ENCODE measurements at places on chromosomes 5 and 9.

GRCh38 chr5:166898166-166898565, 1393.3 kb upstream of the WWC1 start:
- DNase-seq = no peak

- DNase-seq = no peak
These were observed 56.2 kb downstream of the UBE2QL1 start for GRCh38 chr5:6504677-6505415.

DNA sequence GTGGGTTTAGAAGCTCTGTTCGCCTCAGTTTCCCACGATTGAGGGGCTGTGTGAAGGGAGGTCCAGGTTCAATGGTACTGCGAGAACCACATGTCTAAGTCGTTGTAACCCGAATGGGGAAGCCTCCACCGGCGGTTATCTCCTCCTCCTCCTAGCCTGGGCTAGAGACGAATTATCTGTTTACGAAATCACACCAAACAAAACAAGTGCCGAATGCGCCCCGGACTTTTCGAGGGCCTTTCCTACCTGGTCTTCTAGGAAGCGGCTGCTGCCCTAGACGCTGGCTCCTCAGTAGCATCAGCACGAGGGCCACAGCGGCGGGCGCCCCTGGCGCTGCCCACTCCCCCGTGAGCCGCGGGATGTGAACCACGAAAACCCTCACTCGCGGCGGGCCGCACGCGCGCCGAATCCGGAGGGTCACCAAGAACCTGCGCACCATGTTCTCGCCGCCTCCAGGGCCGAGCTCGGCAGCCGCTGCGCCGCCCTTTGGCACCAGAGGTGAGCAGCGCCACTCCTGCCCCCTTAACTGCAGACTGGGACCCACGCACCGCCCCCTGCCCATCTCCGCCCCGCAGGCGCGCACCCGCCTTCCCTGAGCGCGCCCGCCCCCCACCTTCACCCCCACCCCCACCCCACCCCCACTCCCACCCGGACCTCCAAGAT, at the start of gene CDKN2A:
Gene CDKN2A (minus strand): TSS at position 500 of the 663 bp plus-strand sequence.
- no peak for DNase-seq

DNA sequence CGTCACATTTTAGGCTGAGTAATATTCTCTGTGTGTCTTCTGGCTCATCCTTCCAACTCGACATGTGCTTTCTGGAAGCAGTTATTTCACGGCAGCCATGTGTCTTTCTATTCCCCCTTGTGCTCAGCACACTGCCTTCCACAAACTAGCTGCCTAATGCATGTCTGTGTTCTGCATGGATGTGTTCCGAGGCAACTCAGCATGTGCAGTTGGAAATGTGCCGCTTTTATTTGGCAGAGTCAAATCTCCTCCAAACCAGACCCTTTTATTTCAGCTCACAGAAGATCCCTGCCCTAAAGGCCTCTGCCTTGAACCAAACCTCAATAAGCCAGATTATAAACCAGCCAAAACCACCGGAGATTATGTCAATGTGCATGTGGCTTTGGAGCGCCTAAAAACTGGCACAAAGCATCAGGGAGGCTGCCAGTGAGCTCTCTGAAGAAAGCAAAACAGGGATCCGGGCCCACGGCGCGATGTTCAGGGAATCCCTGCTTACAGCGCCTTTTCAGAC, 360.2 kb downstream of the DEPDC1B start:
- peak; percentile 3 for DNase-seq

DNA sequence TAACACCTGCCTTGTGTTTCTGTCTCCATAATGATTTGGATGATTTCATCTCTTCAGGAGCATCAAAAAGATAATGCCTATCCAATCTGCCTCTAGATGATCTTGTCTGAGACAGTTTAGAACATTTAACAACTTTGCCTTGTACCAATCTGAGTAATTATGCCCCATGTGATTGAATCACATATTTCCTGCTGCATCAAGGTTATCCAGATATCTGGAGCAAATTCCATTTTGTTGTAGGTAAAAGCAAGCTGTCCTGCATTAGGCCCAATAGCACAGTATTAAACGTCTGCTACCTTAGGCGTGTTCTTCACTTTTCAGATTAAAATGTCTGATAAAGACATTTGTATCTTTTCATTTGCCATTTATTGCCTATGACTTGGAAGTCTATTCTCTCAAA, 54.1 kb upstream of the MARCHF11 start:
- no peak for DNase-seq

DNA sequence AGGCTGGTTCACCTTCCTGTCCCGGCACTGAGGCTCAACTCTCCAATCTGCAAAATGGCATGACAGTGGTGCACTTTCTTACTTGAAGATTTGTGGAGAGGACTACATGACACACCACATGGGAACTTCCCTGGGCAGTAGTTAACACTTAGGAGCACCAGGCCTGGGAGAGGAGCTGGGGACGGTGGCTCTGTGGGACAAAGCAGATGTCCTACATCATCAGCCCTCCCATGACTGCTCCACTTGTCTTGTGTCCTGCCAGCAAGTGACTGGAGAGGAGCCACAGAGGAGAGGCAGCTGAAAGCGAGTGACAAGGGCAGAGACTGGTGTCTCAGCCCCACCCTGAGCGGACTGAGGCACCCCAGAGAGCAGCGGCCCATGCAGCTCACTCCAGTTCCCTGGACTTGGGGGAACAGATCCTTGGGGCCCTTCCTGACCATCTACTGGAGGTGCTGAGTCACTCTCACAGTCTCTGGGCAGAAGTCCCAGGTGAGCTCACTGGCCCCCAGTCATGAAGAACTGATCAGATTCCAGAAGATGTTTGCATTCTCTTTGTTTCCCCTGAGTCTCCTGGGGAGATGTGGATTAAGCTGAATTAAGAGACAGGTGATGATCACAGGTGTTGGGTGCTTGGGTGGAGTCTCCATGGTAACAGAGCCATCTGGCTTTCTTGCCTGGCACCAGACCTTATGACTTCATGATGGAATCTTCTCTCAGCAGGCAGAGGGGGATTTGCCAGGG, 13.2 kb upstream of the SLC25A48 start:
- no peak for DNase-seq

- DNase-seq = no peak
These were observed 213.4 kb downstream of the PALM2AKAP2 start for GRCh38 chr9:109993250-109993978.

DNA sequence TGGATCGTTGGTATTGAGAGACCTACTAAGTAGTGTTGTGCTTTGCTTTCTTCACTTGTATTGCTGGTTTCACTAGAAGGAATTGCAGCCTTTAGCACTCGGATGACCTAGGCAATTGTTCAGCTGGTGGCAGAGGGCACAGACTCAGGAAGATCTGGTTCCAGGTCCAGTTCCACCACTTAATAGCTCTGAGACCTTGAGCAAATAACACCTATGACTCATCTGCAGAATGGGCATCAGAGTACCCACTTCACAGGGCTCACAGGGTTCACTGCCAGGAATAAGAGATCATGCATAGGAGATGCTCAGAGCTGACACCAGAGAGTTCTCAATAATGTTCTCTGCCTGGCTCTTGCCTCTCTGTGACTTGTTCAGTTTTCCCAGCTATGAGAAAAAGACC, 133.6 kb downstream of the SIL1 start:
- DNase-seq = no peak

- no peak for DNase-seq
These were observed 165.1 kb upstream of the SLC30A5 start for GRCh38 chr5:68928617-68929302.

DNA sequence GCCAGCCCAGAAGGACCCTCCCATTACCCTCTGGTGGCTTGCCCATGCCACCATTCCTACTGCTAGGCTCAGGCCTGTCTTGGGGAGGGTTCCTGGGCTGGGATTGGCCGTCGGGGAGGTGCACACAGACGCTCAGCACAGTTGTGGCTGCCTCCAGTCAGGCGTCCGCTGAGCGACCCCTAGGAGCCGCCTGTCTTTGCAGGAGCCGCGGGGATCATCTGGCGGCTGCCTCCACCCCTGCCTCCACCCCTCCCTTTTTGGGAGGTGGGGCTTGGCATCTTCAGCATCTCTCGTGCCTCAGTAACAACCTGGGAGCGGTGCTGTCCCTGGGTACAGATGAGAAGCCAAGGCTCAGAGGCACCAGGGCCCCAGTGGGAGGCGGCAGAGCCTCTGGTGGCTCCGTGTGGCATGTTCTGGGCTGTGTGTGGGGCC, 39.6 kb downstream of the RXRA start:
- DNase-seq = no peak

- no peak for DNase-seq
These were observed 401.9 kb upstream of the IRX2 start for GRCh38 chr5:3153226-3153858.

- no peak for DNase-seq
These were observed 14.6 kb downstream of the GOLPH3 start for GRCh38 chr5:32159328-32160072.

DNA sequence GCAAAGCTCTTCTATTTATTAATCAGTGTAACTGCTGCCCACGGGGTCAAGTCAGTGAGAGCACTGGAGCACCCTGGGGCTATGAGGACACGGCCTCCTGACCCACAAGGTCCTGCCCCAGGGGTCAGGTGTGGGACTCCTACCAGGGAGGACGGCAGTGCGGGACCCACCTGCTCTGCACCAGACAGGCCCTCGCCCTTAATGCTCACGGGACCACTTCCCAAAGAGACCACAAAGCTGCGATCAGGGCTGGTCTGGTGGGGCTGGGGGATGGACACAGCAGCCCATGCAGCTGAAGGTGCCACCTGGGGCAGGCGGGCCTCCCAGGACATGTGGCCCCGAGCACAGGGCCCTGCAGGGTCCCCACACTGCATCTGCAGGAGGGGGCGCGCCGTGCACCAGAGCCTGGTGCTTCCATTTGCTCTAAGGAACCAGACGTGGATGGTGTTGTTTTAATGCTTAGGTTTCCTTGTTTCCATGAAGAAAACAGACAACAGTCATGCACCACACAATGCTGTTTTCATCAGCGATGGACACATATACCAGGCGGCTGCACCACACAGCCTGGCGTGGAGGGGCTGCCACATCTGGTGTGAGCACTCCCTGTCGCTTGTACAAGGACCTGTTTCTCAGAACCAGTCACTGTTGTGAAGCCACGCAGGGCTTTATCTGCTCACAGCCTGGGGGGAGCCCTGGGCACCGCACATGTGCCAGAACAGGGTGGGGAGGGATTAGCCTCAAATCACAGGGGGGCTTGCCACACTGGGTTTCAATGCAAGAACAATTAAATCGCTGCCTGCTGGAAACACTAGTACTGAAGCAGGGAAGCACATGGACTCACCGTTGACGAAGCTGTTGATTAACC, 22.6 kb downstream of the CLPTM1L start:
- no peak for DNase-seq

- no peak for DNase-seq
These were observed 21.7 kb downstream of the ZNF366 start for GRCh38 chr5:72485430-72485974.

DNA sequence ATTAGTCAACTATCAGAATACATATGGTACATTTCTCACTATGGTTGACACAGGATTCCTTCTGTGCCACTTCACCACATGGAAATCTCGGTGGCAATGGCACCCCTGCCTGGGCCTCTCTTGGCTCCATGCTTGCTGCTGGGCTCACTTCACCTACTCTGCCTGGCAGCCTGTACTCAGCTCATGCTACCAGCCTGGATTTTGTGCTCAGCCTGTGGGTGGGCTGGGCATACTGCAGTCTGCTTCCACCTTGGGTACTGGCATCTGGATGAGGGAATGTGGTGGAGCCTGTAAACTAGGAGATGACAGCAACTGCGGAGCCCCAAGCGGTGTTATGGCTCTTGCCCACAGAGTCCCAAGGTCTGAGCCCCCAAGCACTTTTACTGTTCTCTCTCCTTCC, 604.1 kb downstream of the MTRR start:
- DNase-seq = no peak
